ENCODE measurements at places on chromosomes 4 and X.
A peak's percentile ranks its signal among the peaks of the same experiment; 100 is the strongest.

GRCh38 chr4:154406018-154406795 is 85.4 kb downstream of the DCHS2 start:
- DNase-seq: no peak

GRCh38 chr4:1395941-1396805 is 10.1 kb downstream of the NKX1-1 start:
- DNase-seq: no peak

- DNase-seq: no peak
Observed at GRCh38 chr4:147965873-147966272, 234.0 kb downstream of the ARHGAP10 start.

DNA sequence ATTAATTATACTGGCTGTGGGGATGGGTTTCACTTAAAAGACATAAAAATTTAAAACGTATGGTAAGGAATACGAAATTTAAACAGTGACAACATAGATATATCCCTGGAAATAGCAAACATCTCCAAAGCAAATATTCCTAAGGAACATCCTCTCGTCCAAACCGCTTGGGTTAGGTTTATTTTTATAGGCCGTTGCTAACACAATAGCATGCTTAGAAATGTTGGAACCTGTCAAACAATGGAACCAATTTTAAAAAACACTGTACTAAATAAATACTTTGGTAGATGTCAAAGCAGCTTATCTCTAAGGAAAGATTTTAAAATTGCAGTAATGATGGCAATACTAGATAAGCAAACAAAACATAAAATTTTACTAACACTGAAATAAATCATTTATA is 45.4 kb downstream of the SEC24D start:
- DNase-seq: peak; percentile 46

- DNase-seq: no peak
Observed at GRCh38 chr4:187118602-187119120, 395.0 kb upstream of the FAT1 start.

- no peak for DNase-seq
Observed at GRCh38 chrX:42585842-42586621, 191.9 kb downstream of the PPP1R2C start.

DNA sequence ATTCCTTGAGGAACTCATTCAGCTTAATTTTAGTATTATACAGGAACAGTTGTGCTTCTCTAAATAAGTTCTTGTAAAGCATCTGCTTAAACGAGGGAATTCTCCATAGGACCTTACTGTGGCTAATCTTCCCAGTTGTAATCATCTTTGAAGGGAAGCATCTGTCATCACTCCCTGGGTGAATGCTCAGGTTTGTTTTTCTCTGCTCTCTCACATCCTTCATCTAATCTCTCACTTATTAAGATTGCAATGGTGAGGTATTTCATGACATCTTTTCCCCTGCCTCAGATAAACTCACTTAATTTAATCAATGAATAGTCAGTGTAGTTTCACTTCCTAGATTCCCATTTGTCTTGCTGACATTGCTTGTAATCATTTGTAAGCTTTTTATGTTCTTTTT is 121.8 kb upstream of the ADAMTS3 start:
- DNase-seq: no peak

DNA sequence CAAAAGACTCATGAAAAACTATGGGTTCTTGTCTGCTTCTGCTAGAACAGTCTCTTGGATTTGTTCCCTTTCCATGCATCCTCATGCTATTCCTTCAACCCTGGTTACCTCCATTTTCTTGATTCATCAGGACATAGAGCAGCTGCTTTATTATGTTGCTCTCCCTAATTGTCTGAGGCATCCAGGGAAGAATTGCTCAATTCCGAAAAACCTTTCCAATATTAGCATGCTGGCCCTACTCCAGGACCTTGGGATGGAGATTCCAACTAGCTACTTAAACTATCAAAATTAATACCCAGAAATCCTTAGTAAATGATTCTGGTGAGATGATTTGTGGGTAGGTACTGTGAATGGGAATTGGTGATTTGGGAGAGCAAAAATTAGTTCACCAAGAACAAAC is 56.6 kb upstream of the FAM47B start:
- no peak for DNase-seq

DNA sequence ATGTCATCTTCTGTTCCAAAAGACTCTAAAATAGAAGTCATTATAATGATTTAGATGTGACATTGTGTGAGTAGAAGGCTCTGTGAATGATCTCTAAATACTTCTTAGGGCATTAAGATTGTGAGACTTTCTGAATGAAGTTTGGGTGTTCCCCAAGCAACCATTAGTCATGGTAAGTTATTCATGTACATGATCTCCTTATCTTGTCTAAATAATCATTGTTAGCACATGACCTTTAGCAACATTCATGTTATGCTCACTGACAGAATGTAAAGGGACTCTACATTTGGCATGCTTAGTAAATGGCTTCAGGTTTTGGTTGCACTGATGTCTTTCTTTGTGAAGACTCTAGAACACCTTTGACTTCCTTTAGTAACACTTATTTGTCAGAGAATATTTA is 140.8 kb upstream of the AGA start:
- no peak for DNase-seq

Measured in HAP-1 (cell line).